Karpas-422 (cell line): ENCODE measurements at places on chromosomes 16 and 17.
A peak's percentile ranks its signal among the peaks of the same experiment; 100 is the strongest.

GRCh38 chr16:87412371-87412995, 20.3 kb downstream of the MAP1LC3B start:
- DNase-seq: no peak

DNA sequence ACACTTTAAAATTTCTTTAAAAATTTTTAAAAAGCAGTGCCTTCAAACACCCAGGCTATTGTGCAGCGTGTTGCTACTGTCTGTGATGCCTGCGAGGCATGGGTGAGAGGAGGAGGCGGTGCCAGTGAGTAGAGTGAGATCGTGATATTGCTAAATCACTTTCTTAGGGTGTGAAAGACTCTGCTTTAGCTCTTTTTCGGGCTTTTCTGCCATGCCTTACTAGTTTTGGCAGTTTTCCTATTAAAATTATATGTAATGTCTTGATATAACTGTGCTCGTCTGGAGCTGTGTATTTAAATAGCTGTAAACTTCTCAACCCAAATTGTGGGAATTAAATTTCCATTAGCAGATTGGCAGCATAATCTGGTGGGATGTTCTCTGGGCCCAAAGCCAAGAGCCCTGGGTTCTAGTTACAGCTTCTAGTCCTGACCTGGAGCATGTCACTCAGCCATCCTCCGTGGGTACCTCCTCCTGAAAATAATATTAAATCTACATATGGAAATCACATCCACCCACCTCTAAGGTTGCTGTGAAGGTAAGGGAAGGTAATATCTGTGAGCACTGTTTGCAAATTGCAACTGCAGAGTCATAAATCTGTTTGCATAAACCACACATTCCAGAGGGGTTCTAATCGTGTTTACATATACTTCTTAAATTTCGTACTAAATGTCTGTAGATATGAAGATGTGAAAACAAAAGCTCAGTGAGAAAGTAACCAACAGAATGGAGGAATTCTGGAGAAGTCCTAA, 264.3 kb upstream of the CACNG5 start:
- DNase-seq: no peak

DNA sequence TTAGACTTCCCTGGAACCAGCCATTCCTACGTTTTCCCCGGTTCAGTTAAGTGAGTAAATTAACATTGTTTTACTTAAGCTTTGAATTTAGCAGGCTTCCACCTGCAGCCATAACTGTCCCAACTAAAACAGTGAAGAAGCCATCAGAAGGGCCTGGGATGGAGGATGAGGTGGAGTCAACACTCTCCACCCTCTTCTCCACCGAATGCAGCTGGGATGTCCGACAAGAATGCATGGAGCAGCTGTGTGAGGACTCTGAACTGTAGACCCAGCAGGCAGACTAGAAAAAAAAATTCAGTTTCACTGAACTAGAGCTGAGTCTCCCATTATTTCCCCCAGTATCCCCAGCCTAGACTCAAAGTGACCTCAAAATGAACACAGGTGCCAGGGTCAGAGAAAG, 114.8 kb downstream of the C16orf95 start:
- DNase-seq: no peak

- DNase-seq: no peak
These were observed 6.4 kb downstream of the PFAS start for GRCh38 chr17:8255499-8255898.

DNA sequence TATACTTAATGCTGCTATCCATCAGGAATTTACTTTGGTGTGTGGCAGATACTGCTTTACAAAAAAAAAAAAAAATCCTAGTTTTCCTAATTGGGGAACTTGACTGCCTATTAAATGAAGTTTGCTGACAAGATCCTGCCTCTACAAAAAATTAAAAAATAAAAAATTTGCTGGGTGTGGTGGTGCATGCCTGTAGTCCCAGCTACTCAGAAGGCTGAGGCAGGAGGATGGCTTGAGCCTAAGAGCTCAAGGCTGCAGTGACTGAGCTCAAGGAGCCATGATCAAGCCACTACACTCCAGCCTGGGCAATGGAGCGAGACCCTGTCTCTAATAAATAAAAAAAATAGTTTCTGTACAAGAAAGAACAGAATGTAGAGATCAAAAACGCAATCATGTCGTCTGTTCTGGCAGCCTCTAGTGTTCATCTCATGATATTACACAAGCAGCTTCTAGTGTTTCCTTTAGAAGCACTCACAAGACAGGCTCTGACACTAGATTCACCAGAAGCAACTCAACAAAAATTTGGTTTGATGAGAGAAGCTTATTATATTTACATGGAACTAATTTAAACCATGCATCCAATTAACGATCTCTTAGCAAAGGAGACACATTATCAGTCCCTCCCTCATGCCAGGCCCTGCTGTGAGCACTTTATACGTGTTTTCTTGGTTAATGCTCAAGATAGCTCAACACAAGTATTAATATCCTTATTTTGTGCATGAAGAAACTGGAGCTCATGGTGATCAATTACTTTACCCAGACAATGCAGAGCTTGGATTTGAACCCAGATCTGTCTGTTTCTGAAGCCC, 6.8 kb upstream of the KRTAP17-1 start:
- DNase-seq: peak; percentile 74

GRCh38 chr17:82355770-82356427, 3.1 kb upstream of the TEX19 start:
- DNase-seq: no peak

- DNase-seq: no peak
These were observed 28.0 kb downstream of the NXN start for GRCh38 chr17:951325-952132.

DNA sequence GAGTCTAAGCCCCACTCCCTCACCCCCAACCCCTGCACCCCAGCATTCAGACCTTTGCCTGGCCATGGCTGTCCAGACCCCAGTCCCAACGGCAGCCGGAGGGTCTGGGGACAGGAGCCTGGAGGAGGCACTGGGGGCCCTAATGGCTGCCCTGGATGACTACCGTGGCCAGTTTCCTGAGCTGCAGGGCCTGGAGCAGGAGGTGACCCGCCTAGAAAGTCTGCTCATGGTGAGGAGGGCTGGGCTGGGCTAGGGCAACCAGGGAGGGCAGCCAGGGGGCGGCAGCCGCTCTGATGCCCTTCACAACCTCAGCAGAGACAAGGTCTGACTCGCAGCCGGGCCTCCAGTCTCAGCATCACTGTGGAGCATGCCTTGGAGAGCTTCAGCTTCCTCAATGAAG, 14.4 kb downstream of the RIPOR1 start:
- no peak for DNase-seq

- no peak for DNase-seq
These were observed 20.7 kb upstream of the MED13 start for GRCh38 chr17:62085511-62086408.

- DNase-seq: no peak
These were observed 49.7 kb downstream of the MYO1D start for GRCh38 chr17:32827227-32827626.

GRCh38 chr16:9950658-9951057, 231.6 kb downstream of the GRIN2A start:
- no peak for DNase-seq

GRCh38 chr17:34682305-34682704, 102.9 kb downstream of the TMEM132E start:
- DNase-seq: no peak

- no peak for DNase-seq
These were observed 4.3 kb upstream of the ALDOC start for GRCh38 chr17:28580959-28581358.

DNA sequence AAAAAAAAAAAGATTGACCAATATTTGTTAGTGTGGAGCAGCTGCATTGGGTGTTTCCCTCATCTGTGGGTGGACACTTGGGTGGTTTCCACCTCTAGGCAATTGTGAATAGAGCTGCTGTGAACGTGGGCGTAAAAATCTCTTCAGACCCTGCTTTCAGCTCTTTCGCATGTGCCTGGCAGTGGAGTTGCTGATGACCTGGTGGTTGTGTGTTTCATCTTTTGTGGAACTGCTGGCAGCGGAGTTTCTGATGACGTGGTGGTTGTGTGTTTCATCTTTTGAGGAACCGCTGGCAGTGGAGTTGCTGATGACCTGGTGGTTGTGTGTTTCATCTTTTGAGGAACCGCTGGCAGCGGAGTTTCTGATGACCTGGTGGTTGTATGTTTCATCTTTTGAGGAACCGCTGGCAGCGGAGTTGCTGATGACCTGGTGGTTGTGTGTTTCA, 21.4 kb downstream of the ZC3H18 start:
- DNase-seq: no peak

DNA sequence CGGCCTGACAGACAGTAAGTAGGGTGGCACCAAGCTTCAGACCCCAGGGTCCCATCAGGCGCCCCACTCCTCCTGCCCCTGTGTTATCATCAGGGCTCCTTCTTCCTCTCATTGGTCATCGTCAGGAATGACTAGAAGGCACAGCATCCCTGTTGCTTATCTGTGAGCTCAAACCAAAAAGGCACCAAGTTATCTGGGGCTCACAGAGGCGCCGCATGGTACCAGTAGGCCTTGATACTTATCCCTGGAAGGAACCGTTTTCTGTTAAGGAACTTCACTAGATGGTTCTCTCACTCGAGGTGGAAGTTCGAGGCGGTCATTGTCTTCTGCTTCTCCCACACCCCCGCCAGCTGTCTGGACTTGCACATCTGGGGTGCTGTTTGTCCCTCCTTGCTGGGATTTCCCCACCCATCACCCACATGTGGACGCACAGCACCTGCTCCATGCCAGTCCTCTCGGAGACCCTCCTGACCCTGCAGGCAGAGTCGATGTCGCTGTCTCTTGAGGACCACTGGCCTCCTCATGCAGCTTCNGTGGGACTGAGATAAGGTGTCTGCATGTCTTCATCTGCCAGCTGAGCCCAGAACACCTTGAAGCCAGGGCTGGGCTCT, 52.1 kb downstream of the METRNL start:
- no peak for DNase-seq

- no peak for DNase-seq
These were observed 11.1 kb downstream of the XYLT2 start for GRCh38 chr17:50356892-50357510.

DNA sequence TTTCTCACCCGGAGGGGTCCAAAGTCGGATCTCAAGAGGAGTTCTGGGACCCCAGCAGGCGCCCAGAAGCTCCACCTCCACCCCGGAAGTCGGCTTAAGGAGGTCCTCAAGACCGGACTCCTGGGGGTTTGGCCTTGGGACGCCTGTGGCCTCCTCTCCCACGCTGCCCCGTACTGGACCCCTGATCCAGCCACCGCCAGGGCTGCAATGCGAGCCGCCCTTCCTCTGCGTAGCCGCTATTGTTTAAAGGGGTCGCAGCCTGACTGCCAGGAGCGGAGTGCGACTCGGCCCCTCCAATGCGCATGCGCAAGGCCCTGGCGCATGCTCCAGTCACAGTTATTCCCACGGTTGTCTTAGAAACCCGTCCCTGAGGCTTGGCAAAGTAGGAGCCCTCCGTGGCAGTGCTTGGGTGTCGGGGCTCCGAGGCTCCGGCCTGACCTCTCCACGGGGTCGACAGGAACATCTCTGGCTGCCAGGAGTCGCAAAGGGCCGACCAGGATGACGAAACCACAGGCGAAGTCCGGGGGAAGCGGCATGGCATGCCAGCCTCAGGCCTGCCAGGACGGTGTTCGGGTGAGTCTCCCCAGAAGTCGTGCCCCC, 719.0 kb downstream of the KCNJ18 start:
- DNase-seq: no peak

DNA sequence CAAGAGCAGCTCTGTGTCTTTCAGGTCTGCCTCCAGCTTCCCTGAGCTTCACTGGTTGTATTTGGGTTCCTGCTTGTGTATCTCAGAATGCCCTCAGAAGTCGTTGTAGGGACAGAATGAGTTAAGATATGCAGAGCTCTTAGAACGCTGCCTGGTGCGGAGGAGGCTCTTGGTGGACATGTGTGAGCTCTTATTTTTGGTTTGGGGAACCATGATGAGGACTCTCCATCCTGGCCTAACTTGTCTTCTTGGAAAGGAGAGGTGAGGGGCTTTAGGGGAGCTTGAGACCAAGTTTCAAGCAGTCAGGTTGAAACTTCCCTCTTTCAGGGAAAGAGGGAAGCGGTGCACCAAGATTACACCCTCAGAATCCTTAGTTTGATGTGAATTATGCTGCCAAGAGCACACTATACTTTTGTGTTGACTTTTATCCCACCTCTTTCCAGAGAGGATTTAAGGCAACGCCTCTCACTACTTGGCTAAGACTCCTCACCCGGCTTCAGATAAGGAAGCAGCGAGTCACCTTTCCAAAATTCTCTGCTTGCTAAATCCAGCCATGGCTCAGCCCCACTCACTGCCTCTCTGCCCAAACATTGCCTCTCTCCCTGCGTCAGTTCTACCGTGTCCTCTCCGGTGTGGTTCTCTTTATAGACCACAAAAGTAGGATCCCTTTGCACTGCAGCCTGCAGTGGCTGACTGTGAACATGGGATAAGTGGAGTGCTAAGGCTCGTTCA, 12.7 kb downstream of the CDK5RAP3 start:
- DNase-seq: no peak

DNA sequence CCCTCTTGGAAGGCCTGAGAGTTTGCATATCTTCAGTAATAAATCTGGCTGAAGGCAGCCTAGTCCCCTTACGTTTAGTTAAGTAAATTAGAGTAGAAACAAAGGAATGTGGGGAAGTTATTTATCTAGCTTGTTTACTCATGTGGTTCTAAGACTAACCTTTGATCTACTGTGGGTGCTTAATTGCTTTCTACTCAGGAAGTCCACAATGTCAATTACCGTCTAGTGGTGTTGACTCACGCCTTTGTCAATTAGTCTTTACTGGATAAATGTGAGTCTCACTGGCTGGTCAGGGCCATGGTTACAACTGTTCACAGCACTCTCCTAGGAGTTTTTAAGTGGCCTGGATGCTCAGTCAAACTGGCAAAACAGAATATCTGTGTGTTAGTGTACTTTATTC, 2338.4 kb downstream of the TP53TG3F start:
- DNase-seq: no peak

DNA sequence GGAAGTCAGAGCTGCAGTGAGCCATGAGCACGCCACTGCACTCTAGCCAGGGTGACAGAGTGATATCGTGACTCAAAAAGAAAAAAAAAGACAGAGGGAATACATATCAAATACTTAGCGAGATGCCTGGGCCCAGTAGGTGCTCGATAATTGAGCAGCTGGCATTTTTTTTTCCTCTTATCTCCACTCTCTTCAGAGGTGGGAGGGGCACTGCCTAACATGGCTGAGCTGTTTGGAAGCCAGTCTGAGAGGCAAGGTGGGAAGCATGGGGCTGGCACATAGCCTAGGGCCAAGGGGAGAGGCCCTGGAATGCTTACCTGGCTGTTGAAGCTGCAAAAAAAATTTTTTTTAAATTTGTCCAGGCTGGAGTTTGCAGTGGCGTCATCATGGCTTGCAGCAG, 38.4 kb downstream of the HIC1 start:
- no peak for DNase-seq

GRCh38 chr17:72462407-72462806, 341.6 kb downstream of the SOX9 start:
- no peak for DNase-seq
